ENCODE measurements at places on chromosomes 6 and 20. TPM values are rescaled to one million over a fixed set of nuclear protein-coding genes. Genes with fewer than 3 reads are reported as not detected.

DNA sequence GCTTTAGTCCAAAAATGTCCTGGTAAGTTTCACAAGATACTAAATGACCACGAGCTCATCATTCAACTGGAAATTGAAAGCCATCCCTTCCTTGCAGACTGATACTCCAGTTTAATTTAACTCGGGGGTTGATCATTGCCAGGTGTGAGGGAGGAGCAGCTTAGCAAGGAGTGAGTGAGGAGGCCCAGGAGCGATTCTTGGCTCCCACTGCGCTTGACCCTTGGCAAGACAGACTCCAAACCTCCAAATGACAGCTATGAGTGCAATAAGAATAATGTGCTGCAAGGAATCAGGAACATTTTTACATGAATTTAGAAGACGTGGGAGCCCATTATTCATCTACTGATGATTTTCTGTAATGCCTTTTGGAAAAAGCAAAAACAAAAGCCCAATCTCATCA lies 64.9 kb downstream of the LAMA4 start:
- no peak for DNase-seq

- no peak for DNase-seq
Measured at GRCh38 chr6:143539734-143540133, 28.2 kb upstream of the FUCA2 start.

DNA sequence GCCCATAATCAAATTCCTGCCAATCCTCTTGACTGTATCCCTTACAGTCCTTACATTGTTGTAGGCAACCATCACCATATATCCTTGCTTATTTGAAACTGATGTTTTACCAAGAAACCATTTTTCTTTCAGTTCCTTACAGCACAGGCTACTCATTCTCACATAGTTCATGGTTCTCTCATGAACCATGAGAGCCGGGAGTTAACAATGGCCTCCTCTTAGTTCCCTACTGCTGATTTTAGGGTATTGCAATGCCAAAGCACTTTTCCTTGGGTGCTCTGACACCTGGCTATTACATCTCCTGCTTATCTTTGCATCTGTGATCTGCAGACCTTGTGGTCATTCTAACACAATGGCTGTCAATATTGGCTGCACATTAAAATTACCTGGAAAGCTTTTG lies 133.4 kb downstream of the MYB start:
- no peak for DNase-seq

DNA sequence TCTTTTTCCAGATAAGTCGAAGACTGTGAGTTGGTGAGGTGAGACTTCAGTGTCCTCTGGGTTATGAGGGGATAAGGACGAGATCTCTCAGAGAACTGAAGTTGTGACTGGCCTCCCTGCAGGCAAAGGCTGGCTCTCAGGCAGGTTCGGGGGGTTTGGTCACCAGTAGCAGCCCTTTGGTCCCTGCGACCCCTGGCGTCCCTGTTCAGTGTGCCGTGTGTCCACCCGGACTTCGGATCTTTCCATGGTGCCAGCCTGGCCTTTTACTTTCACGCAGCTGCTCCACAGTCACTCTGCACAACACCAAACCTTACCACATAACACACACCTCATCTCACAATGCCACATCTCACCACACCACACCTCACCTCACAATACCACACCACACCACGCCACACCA lies 131.9 kb downstream of the ERMARD start:
- DNase-seq, result no peak

GRCh38 chr6:158751921-158752320 lies 67.2 kb downstream of the EZR start:
- no peak for DNase-seq

DNA sequence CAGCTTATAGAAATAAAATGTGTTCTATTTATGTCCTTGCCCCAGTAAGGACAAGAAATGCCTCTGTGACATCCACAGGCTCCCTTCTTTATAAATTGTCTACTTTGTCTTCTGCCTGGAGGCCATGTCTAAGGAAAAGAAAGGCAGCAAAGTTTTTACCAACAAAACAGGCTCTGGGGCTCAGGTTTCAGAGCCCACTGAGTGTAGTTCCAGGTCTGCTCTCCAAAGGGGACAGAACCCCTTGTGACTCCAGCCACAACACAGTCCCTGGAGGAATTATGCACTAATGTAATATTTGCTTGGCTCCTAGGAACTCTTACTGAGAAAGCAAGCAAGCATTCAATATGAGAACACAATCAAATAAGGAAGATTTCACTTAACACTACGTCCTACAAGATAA lies 80.1 kb downstream of the PAK5 start:
- no peak for DNase-seq

DNA sequence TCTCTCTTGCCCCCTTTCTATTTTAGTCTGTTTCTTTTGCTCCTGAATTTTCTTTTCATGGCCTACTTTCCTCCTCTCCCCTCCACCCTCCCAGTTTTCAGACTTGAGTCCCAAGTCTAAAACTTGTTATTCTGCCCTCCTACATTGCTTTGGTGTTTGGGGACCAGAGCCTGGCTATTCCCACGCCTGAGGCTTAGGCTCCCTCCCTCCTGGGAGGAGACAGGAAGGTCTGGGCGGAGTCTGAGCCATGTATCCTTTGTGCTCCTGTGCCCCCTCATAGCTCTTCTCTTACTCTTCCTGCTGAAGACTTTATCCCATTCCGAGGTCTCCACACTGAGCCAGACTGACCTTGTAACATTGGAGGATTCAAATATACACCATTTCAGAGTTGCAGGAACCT lies 69.5 kb downstream of the DAAM2 start:
- DNase-seq, result no peak

- DNase-seq, result no peak
Measured at GRCh38 chr20:53898556-53898931, 171.8 kb downstream of the BCAS1 start.

GRCh38 chr20:35492352-35492751 lies 37.0 kb downstream of the CEP250 start:
- DNase-seq, result no peak

DNA sequence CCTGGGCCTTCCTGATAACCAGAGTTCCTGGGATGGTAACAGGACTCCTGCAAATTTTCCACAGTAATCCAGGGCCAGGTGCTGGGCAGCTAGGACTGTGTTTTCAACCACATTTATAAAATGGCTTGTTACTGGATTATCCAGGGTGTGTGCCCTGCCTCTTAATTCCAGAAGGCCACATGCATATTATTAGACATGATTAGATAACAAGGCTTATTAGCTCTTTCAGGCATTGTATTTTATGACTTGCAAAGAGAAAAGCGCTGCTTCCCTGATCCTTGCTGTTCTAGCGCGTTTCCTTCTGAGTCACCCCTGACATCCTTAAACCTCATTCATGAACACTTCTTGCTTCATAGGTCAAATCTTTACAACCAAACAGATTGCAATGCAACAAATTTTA lies 208.6 kb downstream of the UST start:
- no peak for DNase-seq

GRCh38 chr6:103236923-103237322 lies 1622.8 kb downstream of the HACE1 start:
- DNase-seq, result no peak

DNA sequence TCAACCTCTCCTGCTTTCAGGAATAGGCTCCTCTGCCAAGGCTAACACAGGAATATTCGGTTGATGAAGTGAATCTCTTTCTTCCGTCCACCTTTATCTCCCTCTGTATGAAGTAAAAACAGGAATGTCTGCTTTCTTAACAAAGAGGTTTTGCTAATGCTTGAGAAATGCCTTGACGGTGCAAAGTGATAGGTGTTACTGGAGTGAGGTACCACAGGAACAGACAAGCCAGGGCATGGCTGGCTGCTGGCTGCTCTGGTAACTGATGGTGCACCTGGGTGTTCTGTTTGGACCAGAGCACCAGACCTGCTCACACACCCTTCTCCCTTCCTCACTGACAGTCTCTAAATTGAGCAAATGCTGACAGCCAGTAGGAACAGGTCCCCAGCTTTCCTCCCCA lies 174.0 kb upstream of the FBXL4 start:
- DNase-seq, result no peak

GRCh38 chr20:20139403-20139802 lies 87.1 kb downstream of the CFAP61 start:
- DNase-seq, result no peak

- no peak for DNase-seq
Measured at GRCh38 chr6:109772883-109773431, 81.9 kb downstream of the FIG4 start.

DNA sequence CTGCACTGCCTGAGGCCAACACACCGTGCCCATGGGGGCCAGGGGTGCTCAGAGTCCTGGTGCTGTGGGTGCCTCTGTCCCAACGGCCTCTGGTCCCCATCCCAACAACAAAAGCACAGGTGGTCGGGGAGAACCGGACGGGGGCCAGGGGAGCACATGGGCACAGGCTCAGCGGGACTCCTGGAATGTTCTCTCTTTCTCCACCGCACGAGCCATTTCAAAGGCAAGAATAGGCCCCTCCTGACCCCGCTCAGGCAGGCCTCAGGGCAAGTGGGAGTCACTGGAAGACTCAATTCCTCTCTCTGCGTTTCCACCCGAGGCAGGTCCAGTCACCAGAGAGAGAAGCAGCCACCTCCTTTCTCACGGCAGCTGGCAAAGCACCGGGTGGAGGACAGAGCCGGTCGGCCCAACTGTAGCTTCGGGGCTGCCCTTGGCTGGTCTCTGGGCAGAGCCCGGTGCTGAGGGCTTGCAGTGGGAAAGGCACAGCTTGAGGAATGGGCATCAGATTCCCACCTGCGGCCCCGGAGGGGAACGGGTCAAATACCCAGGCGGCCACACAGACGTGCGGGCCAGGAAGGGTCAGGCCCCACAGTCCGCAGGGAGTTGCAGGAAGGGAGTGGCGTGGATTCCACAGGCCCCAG lies 55.2 kb downstream of the KCNQ2 start:
- no peak for DNase-seq

GRCh38 chr20:18611492-18611891 lies 23.6 kb downstream of the DTD1 start:
- DNase-seq, result no peak

- no peak for DNase-seq
Measured at GRCh38 chr20:20367575-20368417, at the start of gene INSM1. TSS of gene INSM1 (plus strand) at chr20:20368104. CDS start at chr20:20368268, 164 bp downstream.

GRCh38 chr6:72035486-72035885 lies 149.1 kb downstream of the RIMS1 start:
- no peak for DNase-seq

DNA sequence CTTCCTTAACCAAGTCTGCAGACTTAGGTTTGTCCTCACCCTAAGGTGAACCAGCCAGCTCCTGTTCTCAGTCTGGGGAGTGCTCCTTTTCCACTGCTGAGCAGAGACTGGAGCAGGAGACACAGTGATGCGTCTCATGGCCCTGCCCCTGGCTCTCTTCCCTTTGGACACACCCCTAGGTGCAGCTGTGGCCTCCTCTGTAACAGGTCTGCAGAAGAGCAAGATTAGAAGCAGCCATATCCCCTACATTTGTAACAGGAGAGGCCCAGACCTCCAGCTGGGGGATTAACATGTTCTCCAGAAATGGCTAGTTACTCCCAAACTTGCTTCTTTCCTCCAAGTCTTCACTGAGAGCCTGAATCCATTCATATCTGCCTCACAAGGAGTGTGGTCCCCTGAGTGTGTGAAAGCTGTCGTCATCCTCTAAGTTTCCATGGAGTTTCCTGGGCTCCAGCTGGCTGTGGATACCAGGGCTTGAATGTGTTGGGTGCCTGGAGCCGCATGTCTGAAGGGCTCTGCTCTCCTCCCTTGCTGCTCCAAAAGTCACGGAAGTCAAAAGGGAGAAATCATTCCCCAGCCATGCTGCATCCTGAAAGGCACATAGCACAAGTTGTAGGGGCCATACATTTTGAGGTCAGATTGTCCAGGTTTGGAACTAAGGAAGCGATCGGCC lies 57.7 kb downstream of the PPP1R14C start:
- DNase-seq, result no peak

DNA sequence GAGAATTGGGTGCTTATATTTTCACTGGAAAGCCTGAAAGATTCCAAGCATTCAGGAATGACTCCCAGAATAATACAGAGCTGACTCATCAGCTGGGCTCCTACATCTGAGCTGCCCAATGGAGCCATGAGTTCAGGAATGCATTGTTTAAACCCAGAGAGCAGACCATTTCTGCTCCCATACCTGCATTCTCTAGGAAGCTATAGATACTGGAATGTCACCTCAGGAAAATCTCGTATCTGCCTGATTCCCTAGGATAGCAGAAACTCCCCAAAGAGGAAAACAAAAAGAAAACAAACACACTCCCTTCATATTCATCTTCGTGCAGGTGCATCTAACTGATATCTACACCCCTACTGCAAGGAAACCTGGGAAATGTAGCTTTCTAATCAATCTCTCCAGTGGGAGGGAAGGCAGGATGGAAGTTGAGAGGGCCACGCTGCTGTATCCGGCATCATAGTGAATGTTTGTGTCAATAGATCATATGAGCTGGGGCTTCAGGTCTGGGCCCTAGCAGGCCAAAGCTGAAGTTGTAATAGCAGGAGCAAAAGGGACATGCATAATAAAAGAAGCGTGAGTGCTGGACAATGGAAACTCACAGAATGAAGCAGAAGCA lies 8.2 kb upstream of the SLC2A12 start:
- no peak for DNase-seq

- peak; percentile 38 for DNase-seq
Measured at GRCh38 chr20:21102603-21103311, 3.4 kb downstream of the LINC00237 start.

GRCh38 chr6:84897988-84898594 lies 133.7 kb upstream of the TBX18 start:
- DNase-seq, result no peak

ASCC3 gene
- total RNA-seq, result 70.1 TPM

VAPB gene
- total RNA-seq, result 39.7 TPM

CDH4 gene
- not detected for total RNA-seq

FAM162B gene
- not detected for total RNA-seq

FLOT1 gene
- 252 TPM for total RNA-seq

HSPA1L gene
- 2.2 TPM for total RNA-seq

CFAP61 gene
- total RNA-seq, result not detected

MUCL3 gene
- not detected for total RNA-seq

DUSP15 gene
- not detected for total RNA-seq

MEP1A gene
- not detected for total RNA-seq

DNAH8 gene
- 0.05 TPM for total RNA-seq

SCRT2 gene
- not detected for total RNA-seq

RGS17 gene
- not detected for total RNA-seq

Data from activated T-helper 1 cell treated with anti-CD3 and anti-CD28 coated beads, Interleukin-12 subunit alpha, Interleukin-12 subunit beta, Interleukin-2, Interleukin-4 antibody, amounts not matched to agents 30 ng/mL and 10 ng/mL and 1 ng/mL, durations not matched to agents 14 hours and 24 hours and 36 hours (primary cell).